Left ventricle myocardium inferior (tissue), 1 donor: ENCODE measurements at places on chromosomes 16 and 17. TPM values are rescaled to one million over a fixed set of nuclear protein-coding genes. Genes with fewer than 3 reads are reported as not detected.

DLX4 gene
- total RNA-seq: not detected

MRPL38 gene
- 104 TPM for total RNA-seq

KCTD19 gene
- not detected for total RNA-seq

C16orf74 gene
- 2.3 TPM for total RNA-seq

SSTR5 gene
- total RNA-seq: 22.6 TPM

GRCh38 chr16:17397499-17397891, 73.3 kb downstream of the XYLT1 start:
- no peak for DNase-seq

GRCh38 chr17:74605361-74605760, 13.3 kb upstream of the CD300LD start:
- DNase-seq: peak; percentile 62

DNA sequence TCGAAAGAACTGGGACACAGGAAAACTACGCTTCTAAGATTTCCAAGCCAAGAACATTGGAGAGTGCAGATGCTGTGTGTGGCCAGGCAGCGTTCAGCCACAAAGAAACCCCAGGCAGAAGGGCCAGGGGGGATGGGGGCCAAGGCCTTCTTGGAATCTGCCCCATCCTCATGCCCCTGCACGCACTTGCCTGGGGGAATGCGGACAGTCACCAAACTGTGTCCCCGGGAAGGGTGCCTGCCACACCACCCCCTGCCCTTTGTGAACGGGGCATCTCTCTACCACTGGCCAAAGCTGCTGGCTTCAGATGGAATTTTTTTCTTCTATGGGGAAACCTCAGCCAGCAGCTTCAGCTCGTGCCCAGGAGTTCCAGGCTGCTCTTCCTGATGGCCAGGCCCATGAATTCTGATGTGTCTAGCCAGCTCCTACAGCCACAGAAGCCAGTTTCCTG, 32.0 kb upstream of the DNAH17 start:
- no peak for DNase-seq

DNA sequence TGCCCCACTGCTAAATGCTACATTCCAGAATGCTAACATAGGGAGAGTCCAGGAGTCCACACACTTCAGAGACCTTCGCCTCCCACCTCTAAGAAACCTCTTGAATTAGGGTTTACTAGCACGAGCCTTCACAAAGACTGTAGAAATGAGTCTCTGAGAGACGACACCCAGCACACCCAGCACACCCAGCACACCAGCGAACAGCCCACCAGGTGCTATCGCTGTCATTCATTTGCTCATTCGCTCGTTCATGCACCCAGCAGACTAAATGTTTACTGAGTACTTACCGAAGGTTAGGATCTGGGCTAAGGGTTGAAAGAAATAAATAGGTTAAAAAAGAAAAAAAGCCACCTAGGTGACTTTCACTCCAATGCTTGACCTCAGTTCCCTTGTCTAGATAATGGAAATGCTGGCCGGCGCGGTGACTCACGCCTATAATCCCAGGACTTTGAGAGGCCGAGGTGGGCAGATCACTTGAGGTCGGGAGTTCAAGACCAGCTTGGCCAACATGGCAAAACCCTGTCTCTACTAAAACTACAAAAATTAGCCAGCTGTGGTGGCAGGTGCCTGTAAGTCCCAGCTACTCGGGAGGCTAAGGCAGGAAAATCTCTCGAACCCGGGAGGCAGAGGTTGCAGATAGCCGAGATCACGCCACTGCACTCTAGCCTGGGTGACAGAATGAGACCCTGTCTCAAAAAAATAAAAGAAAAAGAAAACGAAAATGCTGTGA, 100.8 kb downstream of the ADCY9 start:
- DNase-seq: no peak

- no peak for DNase-seq
These were observed 25.6 kb downstream of the MRM3 start for GRCh38 chr17:807523-808294.

GRCh38 chr17:16442141-16442540, 26.8 kb downstream of the TRPV2 start:
- no peak for DNase-seq

DNA sequence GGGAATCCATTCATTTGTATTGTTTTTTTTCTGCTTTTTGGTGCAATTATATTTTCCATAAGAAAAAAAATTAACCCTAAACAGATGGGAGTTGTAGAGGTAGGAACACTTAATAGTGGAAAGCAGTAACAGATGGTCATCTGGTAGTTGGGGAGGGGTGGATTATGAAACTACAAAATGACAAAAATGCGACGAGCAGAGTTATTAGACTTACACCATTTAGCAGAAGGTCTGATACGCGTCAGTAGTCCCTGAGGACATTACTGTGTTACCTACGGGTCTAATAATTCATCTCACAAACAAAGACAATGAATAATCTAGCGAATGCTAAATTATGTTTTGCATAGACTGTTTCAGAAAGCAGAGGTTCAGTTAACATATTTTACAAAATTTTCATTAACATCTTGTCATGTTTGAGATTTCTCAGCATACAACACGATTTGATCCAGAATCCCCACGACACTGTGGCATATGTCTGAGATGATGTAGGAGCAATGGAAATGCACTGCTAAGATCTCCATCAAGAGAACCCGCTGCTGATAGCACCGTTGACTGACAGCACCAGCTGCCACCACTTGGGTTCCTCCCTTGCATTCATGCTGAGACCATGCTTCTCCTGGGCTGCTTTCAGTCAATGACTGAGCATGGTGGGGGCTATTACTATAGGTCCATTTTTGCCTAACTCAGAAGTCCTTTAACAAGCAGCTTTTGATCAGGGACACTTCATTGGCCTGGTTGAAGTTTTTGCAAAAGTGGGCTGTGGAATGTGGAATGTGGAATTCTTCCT, 182.2 kb upstream of the CPHXL start:
- DNase-seq: no peak

- no peak for DNase-seq
These were observed 532 bp downstream of the CNTNAP1 start for GRCh38 chr17:42682722-42683403.

DNA sequence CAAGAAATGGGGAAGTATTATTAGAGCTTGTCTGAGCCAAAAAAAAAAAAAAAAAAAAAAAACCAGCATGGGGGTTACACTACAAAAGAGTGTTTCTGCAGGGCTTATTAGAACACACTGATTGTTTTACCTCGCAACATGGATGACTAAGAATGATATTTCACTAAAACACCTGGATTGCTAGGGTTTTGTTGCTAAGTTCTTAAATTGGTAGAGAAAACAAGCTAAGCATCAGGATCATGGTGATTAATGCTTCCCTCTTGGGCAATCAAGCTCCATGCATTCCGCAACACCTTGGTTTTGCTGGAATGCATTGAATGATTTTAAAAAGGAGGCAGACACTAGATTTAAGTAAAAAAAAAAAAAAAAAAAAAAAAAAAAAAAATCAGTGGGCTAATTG, 931.4 kb upstream of the CDH8 start:
- no peak for DNase-seq
